ENCODE measurements at places on chromosomes 11 and 22. TPM values are rescaled to one million over a fixed set of nuclear protein-coding genes. Genes with fewer than 3 reads are reported as not detected.

FADS2 gene
- total RNA-seq = 280 TPM

IL17REL gene
- total RNA-seq = not detected

PPFIA1 gene
- 40.1 TPM for total RNA-seq

MS4A6E gene
- not detected for total RNA-seq

ACTN3 gene
- total RNA-seq = 0.11 TPM

PRDM11 gene
- 6.5 TPM for total RNA-seq

DNA sequence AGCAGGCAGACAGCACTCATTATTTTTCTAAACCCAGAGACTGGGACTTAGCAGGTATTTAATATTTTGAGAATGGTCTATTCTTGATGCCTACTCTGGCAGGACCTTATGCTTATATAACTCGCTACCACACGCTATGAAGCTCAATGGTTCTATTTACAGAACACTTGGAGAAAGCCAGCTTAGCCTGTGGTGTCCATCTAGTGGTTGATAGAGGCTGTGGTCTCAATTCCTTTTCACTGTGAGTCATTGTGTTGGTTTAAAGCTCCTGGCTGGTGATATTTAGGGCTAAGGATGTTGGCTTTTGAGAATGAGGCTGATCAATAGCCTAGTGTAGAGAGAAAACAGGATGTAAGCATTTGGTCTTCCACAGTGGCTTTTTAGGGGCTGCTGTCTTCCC, 206.4 kb downstream of the DBX1 start:
- DNase-seq = no peak

DNA sequence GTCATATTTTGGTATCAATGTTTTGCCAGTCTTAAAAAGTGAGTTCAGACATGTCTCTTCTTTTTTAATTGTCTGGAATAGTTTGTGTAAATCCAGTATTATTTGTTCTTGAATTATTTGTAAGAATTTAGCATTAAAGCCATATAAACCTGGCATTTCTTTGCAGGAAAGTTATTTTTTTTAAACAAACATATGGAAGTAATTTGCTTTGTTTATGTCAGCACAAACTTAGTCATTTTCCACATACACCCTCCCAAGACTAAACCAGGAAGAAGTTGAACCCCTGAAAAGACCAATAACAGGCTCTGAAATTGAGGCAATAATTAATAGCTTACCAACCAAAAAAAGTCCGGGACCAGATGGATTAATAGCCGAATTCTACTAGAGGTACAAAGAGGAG, 9.1 kb upstream of the CCDC81 start:
- DNase-seq = no peak

DNA sequence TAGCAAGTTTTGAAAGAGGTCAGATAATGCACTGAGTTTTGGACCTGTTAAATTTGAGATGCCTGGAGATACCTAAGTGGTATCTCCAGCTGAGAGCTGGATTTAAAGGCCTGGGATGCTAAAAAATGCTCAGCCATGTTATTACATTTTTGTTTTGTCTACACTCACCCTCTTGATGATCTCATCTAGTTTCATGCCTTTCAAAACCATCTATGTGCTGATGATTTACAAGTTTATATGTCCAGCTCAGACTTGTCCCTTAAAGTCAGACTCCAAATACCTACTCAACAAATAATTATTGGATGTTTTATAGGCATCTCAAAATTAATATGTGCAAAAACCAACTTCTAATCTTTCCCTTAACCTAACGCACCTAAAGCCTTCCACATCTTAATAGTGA, 103.6 kb upstream of the OR9G4 start:
- no peak for DNase-seq

- no peak for DNase-seq
Observed at GRCh38 chr22:49513358-49513851, 314.3 kb downstream of the BRD1 start.

DNA sequence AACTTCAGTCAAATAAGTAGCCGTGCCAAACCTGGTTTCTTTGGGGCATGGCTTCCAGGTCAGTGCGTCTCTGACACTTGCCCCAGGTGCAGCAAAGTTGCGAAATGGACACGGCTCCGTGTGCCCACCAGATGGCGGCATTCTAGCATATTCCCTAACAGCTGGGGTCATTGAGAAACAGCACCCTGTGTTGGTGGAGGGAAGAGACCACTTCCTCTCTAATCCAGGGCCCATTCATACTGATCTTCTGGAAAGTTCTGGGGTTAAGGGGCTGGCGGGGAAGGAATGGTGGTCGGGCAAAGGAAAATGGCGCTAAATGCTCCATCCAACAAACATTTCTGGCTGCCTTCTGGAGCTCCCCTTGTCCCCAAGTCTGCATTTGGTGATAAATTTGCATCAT, 141.2 kb upstream of the TIMP3 start:
- peak; percentile 61 for DNase-seq

GRCh38 chr11:104106136-104106754, 57.7 kb downstream of the PDGFD start:
- no peak for DNase-seq

DNA sequence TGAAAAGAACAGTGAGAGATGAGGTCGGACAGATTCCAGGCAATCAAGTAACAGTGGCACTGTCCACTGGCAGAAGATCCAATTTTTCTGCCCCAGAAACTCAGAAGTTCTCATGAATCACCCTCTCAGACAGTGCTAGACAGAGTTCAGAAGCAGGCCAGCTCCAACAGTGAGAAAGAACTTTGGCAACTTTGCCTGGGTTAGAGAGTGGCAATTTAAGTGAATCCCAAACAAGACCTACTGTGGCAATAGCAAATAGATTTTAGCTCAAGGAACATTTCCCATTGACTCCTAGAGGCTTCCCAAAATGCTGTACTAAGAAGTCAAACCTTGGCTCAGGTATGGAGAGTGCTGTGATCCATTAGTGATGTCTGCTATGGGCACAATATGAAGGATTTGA, 12.3 kb downstream of the CD44 start:
- no peak for DNase-seq

GRCh38 chr11:95991101-95991500, 67.2 kb upstream of the MTMR2 start:
- no peak for DNase-seq

DNA sequence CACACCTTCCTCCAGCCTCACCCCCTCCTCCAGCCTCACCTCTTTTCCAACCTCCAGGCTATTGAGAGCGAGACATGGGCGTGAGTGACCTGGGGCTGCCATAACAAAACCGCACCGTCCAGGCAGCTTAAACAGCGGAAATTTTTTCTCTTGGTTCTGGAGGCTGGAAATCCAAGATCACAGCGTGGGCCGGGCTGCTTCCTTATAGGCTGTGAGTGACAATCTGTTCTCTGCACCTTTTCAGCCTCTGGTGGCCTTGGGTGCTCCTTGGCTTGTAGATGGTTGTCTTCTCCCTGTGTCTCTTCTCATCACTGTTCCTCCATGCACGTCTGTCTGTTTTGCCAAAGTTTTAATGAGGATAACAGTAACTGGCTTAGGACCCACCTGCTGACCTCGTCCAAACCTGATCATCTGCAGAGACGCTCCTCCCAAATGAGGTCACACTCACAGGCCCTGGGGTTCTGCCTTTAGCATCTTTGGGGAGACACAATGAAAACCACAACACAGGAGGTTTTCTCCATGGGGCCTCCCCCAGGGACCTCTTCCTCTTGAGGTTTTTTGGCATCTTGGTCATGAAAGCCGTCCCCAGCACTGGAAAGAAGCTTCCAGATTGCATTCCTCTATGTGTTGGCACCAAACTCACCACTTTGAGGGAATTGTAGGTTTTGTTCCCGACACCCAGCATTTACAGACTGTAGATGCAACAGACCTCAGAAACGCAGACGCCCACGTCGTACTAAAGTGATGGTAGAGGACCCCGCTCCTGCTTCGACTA, 878.1 kb downstream of the BRD1 start:
- DNase-seq = no peak

- DNase-seq = peak; percentile 94
Observed at GRCh38 chr22:36781656-36782627, 6.0 kb upstream of the IFT27 start.

GRCh38 chr11:47326198-47326597, 26.3 kb downstream of the MYBPC3 start:
- DNase-seq = no peak

All from activated naive CD8-positive, alpha-beta T cell treated with anti-CD3 and anti-CD28 coated beads, Interleukin-2, amount 10 ng/mL, durations not matched to agents 7 days and 5 days (primary cell).